Activated CD4-positive, CD25-positive, alpha-beta regulatory T cell treated with anti-CD3 and anti-CD28 coated beads, Interleukin-2, amount 50 U/mL, for 16 hours (primary cell): ENCODE measurements at places on chromosomes 4 and X.

GRCh38 chrX:18390941-18391538, 34.4 kb upstream of the CDKL5 start:
- peak; percentile 36 for DNase-seq

- DNase-seq, result no peak
Observed at GRCh38 chrX:46683048-46683447, 75.9 kb downstream of the SLC9A7 start.

DNA sequence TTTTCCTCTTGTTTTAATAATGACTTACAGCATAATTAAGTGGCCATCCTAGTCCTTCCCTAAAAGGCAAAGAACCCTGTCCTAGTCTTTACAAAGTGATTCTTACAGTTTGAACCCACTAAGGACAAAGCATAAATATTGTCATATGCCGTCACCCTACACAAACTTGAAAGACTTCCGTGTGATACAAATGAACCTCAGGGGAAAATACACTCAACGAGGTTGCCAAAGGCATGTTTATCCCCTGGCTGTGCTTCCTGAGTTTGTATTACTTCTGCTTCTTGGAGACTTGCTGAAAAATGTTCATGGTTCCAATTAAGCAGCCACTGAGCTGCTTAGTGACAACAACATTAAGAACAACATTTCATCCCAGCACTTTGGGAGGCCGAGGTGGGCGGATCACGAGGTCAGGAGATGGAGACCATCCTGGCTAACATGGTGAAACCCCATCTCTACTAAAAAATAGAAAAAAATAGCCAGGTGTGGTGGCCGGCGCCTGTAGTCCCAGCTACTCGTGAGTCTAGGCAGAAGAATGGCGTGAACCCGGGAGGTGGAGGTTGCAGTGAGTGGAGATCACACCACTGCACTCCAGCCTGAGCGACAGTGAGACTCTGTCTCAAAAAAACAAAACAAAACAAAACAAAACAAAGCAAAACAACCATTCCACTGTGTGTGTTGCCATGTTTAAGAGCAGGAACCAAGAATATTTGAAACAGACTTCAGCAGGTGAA, 16.2 kb downstream of the RASSF6 start:
- DNase-seq, result no peak

DNA sequence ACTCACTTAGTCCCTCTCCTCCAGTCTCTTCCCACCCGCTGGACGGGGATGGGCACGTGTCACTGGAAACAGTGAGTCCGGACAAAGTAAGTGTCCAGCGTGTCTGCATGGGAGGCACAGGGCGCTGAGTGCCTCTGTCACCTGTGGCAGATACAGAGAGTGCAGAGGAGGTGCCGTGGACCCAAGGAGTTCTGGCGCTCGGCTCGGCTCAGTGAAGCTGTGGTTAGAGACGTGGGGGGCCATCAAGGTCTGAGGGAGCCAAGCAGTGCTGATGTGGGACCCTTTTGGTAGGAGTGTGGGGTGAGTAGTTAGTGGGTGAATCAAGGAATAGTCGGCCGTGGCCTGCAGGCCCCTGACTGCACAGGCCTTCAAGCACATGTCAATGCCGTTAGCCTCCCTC, 40.1 kb upstream of the MSANTD1 start:
- DNase-seq, result no peak

- DNase-seq, result no peak
Observed at GRCh38 chr4:31655328-31655727, 935.2 kb downstream of the PCDH7 start.

GRCh38 chrX:72396117-72396516, 90.4 kb upstream of the CITED1 start:
- no peak for DNase-seq

- DNase-seq, result no peak
Observed at GRCh38 chr4:6909970-6910339, 329 bp downstream of the TBC1D14 start.

GRCh38 chr4:88018466-88018865, 11.0 kb downstream of the PKD2 start:
- no peak for DNase-seq

DNA sequence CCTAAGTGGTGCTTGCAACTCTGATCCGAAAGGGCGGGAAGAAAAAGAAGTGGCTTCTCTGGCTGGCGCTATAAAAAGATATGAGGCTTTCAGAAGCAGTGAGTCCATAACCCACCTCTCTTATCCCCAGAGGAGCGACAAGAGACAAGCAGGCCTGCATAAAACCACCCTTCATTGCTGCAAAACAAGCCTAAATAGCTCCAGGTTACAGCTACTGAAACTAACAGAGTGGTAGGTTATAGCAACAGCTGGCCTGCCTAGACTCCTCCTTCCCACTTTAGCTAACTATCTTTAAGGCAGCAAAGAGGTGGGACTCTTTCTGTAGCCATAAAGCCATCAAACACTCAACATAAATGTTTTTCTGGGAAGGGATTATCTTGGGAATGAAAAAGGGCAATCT, 245.0 kb upstream of the GPR101 start:
- no peak for DNase-seq

- DNase-seq, result no peak
Observed at GRCh38 chr4:4395371-4395770, 8.5 kb downstream of the NSG1 start.

- no peak for DNase-seq
Observed at GRCh38 chrX:100584611-100585010, at the start of gene TNMD. TNMD (plus strand) TSS chrX:100584936; CDS start chrX:100585019, 83 bp downstream.

- peak; percentile 10 for DNase-seq
Observed at GRCh38 chr4:42519803-42520417, 122.6 kb downstream of the SHISA3 start.

DNA sequence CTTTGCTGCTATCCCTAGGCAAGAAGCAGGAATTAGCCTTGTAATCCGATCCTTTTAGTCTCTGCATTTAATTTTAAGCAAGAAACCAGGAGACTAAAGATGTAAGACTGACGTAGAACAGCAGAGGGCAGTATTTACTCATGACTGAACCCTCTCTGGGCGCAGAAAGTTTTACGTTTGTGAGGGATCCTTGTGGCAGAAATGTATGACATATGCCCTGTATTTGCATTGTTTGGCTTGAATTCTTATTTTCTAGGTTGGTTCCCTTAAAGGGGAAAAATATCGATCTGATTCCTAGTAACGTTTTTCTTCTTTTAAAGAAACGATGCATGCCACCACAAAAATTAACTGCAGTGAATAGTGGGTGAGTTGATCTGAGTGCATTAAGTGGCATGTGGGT, 1.3 kb upstream of the FAT4 start:
- no peak for DNase-seq

GRCh38 chr4:12701384-12701783, 782.8 kb downstream of the RAB28 start:
- no peak for DNase-seq

- DNase-seq, result no peak
Observed at GRCh38 chr4:143082701-143083100, 102.0 kb upstream of the USP38 start.

GRCh38 chrX:73457306-73457705, 10.5 kb downstream of the CDX4 start:
- DNase-seq, result no peak

DNA sequence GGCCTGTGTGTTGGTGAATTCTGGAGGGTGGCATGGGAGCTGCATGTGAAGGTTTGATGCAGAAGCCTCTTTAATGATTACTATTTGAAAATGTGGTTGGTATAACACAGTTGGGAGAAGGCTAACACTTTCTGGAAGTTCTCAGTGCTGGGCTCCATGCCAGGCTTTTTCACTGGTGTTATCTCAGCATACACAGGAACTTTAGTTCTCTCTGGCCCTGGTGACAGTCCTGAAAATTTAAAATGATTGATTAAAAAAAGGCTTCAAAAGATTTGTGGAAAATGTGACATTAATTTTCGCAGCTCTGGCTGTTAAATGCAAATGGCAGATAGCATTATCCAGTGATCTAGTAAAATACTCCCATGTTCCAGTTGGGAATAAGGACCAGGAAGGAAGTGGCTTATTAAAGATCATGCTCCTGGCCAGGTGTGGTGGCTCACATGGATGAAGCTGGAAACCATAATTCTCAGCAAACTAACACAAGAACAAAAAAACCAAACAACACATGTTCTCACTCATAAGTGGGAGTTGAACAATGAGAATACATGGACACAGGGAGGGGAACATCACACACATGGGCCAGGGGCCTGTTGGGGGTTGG, 36.6 kb downstream of the DIPK2B start:
- no peak for DNase-seq

DNA sequence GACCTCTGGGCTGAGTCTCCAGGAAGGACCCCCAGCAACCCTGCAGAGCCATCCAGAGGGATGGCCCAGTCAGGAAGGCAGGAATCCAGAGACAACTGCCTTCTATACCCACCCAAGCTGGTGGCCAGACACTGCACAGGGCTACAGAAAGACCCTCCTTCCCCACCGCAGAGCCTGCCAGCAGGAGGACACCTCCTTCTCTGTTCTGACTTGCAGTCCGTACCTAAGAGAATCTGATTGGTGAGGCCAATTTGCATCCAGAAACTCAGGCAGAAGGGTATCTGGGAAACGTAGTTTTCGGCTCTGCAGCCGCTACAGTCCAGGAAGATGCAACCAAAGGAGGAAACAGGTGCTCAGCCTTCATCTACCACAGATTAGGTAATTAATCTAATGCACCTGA, 155.4 kb upstream of the FRG1 start:
- DNase-seq, result no peak

GRCh38 chrX:150421816-150422215, 58.7 kb downstream of the MAMLD1 start:
- DNase-seq, result no peak

- no peak for DNase-seq
Observed at GRCh38 chrX:78957768-78958130, 12.6 kb downstream of the P2RY10 start.

DNA sequence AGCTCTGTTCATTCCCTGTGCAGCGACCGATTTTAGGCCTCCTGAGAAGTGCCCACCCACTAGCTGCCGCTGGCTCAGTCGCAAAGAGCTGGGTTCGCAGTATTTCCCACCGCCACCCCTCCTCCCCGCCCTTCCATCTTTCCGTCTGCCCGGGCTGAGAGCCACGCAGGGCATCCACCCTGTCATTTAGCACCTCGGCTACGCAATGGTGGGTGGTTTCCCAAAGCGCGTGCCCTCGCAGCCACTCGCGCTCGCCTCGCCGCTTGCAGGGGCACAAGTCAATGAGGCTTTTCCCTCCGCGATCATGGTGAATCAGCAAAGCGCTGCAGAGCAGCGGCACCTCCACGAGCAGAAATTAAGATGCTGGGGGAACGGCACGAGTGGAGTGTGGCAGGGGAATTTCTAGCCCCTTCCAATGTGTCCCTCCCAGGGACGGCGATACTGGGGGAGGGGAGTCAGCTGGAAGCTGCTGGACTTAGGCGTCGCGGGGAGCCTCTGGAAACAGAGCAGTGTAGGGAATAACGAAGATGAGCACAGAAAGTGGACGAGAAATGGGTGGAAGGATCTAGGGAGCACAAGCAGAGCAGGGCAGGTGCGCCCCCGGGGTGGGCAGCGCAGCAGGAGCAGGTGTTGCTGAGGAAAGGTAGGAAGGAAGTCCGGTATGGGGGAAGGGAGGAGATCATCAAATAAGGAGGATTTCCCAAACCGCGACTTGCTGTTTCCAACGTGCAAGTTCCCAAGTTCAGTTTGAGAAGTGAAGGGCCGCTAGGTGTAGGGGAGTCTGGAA, 2.4 kb upstream of the PTCHD1 start:
- no peak for DNase-seq

DNA sequence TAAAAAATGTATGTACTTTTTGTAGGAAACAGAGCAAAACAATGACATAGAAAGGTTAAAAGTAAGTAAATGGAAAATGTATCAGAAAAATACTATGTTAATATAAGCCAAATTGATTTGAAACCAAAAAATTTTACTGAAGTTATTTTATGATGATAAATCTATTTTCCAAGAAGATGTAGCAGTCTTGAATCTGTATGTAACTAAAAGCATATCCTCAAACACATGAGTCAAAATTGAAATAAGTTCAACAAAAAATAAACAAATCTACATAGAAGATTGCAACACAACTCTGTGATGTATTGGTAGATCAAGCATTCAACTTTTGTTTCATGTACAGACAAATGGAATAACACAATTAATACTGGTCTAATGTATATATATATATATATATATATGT, 450.0 kb downstream of the SPRY1 start:
- DNase-seq, result no peak

GRCh38 chrX:1748408-1748807, 133.5 kb downstream of the ASMT start:
- DNase-seq, result no peak

DNA sequence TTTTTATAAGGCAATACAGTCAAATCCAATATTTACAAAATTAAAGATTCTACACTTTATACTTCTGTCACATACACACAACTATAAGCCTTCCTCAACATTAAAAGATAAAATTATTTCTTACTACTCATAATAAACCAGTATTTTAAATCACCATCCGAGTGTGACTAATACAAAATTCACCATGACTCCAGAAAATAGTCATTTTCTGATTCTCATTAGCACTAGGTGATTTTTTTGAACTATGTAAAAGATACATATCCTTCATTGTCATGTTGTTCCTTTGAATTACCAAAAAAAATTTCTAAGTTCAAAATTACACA, 646 bp upstream of the SLC7A11 start:
- DNase-seq, result no peak

DNA sequence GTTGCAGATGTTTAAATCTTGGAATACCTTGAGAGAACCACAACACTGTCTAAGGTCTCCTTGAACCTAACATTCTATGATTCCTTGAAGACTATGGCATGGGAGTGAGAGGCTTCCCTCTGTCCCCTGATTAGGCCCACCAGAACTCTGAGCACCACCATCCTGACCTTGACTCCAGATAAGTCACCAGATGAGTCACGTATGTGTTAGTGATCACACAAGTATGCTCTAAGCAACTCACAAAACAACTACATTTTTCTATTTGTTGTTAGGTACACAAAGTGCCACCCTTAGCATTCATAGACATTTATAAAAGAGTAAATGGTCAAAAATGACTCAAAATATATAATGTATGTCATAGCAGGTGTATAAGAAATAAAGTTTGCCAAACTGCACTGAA, 252.9 kb upstream of the CXXC4 start:
- no peak for DNase-seq

DNA sequence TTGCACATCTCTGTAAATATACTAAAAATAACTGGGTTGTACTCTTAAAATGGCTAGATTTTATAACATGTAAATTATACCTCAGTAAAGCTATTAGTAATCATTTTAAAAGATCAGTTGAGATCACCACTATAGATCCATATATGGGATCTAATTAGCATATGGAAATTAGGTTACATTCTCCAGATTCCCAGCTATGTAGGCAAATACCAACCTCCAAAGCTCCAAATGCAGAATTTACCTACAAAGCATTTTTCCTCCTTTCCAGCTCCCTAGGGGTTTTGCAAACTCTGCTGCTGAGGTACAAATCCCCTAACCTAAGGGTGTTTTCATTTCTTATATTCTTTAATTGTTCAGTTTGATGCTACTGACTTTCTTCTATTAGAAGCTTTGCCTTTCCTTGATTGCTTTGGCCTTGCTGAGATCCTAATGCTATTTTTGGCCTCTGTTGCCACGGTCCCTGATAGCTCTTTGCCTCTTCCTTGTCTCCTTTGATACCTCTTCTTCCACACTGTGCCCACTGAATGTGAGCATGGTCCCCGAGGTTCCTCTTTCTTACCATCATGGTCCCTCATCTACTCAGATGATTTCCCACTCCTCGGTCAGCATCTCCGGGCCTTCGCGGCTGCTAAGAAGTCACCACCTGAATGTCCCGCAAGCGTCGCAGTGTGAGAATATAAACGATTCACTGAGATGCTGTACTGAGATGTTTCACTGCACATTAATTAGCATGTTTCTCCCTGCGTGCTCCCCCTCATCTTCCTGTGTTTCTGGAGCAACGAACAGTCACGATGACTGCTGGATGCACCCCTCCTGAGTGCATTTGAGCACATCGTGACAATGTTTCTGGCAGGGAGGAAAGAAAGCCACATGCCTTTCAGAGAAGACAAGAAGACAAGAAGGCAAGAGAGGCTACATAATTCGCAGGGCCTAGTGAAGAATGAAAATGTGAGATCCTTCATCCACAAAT, 23.8 kb downstream of the ENPP6 start:
- DNase-seq, result no peak
